ENCODE measurements at places on chromosomes 7 and 10. TPM values are rescaled to one million over a fixed set of nuclear protein-coding genes. Genes with fewer than 3 reads are reported as not detected.

Gene GPR22
- not detected for total RNA-seq

Gene PRKRIP1
- total RNA-seq: 13.8 TPM

Gene WIPF3
- total RNA-seq: not detected

Gene LRRTM3
- not detected for total RNA-seq

Gene CLDN4
- total RNA-seq: 0.93 TPM

Gene CARD11
- 3.5 TPM for total RNA-seq

Gene TRIM4
- total RNA-seq: 26.7 TPM

Gene PRKCQ
- total RNA-seq: 1.9 TPM

Gene FAM171A1
- total RNA-seq: 98.1 TPM

Gene CLIP2
- 73.6 TPM for total RNA-seq

Gene CRHR2
- total RNA-seq: not detected

Gene GNGT1
- not detected for total RNA-seq

Gene PHKG1
- 0.10 TPM for total RNA-seq

GRCh38 chr7:155298288-155298833, 683 bp downstream of the INSIG1 start:
- DNase-seq: no peak

DNA sequence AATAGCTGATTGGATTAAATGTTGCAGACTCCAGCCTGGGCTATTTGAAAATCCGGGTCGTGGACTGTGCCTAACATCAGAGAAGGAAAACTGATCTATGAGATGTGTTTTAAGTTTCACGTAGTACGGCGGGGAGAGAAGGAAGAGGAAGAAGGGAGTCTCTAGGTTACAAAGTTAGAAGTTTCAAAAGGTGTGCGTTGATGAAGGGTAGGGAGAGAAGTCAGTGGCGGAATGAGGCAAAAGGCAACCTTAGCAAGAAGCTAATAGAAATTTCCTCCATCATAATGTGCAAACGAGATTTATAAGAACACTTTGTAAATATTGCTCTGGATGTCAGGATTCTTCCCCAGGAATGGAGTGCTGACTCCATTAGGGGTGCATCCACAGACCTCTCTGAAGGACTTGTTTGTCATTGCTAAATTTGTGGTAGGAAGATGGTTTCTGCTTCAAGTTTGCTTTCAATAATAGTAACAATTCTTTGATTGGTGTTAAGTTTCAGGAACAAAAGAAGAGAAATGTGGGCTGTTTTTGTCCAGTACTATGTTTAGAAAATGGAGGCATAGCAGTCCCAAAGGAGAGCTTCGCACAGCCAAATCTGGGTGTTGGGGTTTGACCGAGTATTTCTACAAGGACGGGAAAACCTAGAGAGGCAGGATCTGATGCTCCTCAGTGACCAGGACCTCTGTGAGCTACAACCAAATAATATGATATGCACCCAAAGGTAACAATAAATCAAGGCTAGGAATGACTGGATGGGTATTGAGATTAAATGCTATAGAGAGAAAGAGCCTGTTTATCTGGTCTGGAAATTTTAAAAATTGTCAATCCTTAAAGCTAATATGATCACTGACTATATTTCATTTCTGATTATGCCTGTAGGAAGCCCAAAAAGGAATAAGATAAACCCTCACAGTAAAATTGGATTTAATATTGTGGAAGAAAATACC, 8.2 kb downstream of the TWIST1 start:
- no peak for DNase-seq

- DNase-seq: no peak
Observed at GRCh38 chr7:80841423-80841955, 77.4 kb downstream of the SEMA3C start.

- no peak for DNase-seq
Observed at GRCh38 chr10:131227163-131227740, 84.3 kb downstream of the TCERG1L start.

DNA sequence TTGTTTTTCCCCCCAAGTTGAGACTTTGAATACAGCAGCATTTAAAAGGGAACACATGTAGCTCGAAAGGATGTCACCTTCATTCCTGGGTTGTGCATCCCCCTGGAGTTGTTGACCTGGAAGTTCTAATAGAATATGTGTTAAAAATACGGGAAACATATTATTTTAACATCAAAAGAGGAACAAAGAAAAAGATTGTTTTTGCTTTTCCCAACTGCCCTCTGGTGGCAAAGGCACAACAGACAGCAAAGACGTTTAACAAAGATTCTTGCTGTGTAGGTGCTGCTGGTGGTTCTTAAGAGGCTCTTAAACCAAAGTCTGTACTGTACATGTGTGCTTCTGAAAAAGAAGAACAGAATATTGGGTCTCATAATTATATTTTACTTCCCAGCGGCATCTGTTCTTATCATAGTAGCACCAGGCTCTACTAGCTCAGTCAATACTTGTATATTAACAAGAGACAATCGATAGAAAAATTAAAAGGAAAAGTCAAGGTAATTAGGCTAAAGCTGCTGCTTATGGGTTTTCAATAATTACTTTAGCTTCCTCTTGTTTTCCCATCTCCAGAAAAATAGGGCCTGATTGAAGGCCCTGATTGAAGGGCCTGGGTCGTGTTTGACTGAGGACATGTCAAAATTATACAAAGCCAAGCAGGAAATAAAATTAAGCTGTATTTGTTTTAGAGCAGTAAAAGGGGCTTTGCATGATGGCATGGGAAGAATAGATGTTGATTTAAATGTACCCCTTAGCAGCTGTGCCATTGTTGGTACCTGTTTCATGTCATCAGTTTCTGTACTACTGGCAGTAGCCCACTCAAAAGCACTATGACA, 384.2 kb upstream of the LRGUK start:
- no peak for DNase-seq

DNA sequence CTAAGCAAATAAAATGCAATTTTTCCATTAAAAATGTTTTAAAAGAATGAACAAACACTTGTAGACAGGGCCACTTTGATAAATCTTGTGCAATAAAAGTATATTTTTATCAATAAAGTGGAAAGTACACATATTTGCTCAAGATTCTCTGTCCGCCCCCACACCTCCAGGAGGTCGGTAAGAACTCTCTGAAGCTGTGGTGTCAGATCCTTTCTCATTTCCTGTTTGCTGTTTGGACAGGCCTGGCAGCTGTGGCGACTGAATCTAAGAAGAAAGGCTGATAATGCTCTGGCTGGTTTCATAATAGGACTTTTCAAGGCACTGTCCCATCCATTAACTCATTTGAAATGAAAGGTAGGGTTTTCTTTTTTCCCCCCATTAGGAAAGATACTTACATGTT, 15.3 kb upstream of the ASB4 start:
- DNase-seq: peak; percentile 51

DNA sequence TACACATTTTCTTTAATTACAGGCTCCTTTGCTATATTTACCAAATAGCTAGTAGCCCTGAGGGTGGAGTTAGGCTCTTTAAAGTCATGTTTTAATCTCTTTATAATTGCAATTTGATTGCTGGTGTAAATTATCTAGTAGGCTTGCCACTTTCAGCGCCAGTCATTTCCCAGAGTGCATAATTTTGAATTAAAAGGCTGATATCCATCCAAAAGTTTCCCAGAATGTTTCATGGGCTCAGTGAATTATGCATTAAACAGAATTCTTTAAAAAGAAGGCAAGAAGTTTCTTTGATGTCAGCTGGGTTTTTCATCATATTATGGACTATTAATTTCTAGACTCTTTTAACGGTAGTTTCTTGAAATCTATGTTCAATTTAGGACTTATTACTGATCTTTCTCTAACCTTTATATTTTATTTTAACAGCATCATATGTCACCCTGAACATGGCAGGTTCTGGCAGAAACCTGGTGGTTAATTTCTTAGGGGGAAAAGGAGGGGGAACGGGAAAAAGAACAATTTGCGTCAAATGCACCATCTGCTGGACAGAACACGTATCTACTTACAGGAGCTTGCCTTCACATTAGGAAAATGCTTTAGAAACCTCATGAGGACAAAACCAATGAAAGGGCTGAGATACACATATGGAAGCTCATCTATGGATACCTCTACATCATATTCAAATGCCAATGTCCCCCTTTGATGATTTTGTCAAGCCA, 171.1 kb downstream of the GRM3 start:
- DNase-seq: no peak

DNA sequence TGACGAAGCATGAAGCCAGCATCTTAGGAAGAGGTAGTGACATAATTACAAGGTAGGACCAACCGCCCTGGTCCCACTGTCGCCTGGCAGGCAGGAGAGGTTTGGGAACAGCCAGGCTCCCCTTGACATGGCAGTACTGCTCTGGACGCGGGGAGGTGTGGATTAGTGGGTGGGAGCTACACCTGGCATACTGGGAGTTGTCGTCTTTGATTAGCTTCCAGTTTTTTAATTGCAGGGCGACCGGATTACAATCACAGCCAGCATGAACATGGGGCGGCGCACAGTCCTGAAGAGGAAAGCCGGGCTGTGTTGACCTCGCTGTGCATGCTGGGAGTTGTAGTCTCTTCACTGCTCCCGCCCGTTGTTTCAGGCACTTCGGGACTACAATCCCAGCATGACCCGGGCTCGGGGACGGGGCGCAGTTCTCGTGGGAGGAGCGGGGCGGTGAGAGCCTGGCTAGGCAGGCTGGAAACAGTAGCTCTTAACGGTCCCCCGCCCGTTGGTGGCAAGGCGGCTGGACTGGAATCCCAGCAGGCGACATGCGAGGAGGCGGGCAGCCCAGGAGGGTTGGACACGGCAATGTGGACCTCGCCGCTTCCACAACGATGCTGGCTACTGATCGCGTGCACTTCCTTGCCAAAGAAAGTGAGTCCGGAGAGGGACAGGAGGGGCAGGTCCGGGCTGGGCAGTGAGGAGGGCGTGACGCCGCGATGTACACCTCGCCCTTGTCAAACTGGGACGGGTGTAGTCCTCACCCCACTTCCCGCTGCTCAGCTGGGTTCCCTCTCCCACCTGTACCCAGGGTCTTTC, 98.0 kb upstream of the ZNF722 start:
- no peak for DNase-seq

DNA sequence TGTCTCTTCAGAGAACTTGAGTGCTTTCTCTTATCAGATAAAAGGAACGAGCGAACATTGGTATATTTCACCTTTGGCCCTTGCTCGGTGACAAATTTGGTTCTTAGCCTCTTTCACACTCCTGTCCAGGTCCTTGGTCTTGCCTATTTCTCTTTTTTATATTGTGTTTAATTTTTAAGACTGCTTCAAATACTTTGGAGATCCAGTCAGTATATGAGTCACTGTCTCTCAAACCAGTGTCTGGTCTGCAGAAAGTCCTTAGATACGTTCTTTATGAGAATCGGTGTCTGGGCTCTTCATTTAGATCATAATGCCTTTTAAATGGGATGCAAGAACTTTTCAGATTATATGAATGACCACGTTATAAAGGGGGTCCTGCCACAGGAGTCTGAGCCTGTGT, 55.0 kb downstream of the PIK3AP1 start:
- DNase-seq: no peak

GRCh38 chr7:94301024-94301586, 93.6 kb upstream of the COL1A2 start:
- DNase-seq: peak; percentile 62

- DNase-seq: no peak
Observed at GRCh38 chr7:100469227-100470044, 5.4 kb upstream of the SPACDR start.

GRCh38 chr10:80945264-80945880, 407.7 kb downstream of the SH2D4B start:
- DNase-seq: no peak

- DNase-seq: no peak
Observed at GRCh38 chr10:132833421-132834111, 47.6 kb upstream of the NKX6-2 start.

- DNase-seq: no peak
Observed at GRCh38 chr10:119542357-119542987, at the start of gene RGS10. TSS of gene RGS10 (minus strand) at chr10:119542719. CDS start at chr10:119542638, 81 bp downstream.

GRCh38 chr10:130038019-130038555, 72.5 kb downstream of the C10orf143 start:
- no peak for DNase-seq

- DNase-seq: no peak
Observed at GRCh38 chr7:29890251-29890650, 83.9 kb downstream of the WIPF3 start.

GRCh38 chr7:1242256-1242605, 9.6 kb downstream of the UNCX start:
- no peak for DNase-seq

GRCh38 chr7:135731131-135731530, 3.1 kb upstream of the SLC13A4 start:
- no peak for DNase-seq

DNA sequence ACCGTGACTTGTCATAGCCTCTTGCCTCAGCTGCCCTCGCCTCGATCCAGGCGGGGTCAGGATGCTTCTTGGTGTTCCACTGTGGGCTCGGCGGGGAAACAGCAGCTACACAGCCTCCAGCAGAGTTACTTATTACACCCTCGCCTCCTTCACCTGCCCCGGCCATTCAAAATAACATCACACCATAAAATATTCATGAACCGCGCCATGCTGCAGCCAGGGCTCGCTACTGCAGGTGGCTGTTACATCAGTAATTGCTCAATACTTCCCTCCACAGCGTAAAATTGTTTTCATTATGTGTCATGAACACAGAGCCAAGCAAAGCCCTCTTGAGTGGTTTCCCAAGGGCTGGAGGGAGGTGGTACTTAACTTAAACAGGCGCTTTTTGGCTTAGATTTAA, 241.5 kb upstream of the SP8 start:
- DNase-seq: no peak

GRCh38 chr10:21208666-21209316, 311.7 kb upstream of the NEBL start:
- no peak for DNase-seq

- no peak for DNase-seq
Observed at GRCh38 chr7:105745681-105746330, 130.6 kb downstream of the ATXN7L1 start.

DNA sequence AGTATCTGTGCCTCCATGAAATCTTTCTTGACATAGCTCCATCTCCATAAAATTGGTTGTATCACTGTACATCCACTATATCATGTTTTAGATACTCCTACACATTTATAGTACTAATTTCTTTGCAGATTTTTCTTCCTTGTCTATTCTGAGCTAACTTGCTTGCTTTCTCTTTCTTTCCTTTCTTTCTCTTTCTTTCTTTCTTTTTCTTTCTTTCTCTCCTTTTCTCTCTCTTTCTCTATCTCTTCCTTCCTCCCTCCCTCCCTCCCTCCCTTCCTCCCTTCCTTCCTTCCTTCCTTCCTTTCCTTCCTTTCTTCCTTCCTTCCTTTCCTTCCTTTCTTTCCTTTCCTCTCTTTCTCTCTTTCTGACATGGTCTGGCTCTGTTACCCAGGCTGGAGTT, 23.7 kb downstream of the TASOR2 start:
- DNase-seq: no peak

DNA sequence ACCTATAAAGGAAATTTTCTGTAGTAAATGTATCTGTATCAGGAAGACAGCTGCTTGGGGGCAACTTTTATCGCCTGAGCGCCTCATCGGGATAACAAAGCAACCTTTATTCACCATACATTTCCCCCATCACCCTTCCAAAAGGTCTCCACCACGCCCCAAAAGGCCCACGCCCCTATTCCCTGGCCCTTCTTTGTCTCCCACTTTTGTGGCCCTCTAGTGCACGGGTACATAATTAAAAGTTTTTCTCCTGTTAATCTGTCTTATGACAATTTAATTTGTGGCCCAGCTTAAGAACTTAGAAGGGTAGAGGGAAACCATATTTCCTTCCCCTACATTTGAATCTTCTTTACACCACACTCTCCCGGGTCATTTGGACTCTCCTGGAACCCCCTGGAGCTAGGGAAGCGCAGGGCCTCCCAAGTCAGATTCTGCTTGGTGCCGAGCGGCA, 625 bp downstream of the RP9 start:
- DNase-seq: no peak

GRCh38 chr10:46530249-46531186, 25.9 kb downstream of the GPRIN2 start:
- DNase-seq: no peak

GRCh38 chr7:18494821-18495408, 634 bp upstream of the HDAC9 start:
- no peak for DNase-seq

- DNase-seq: no peak
Observed at GRCh38 chr7:86130268-86130667, 513.4 kb upstream of the GRM3 start.

Data from glomerular endothelial cell (primary cell).